Tibial artery (tissue), 4 donors: ENCODE measurements at places on chromosomes 3 and 15.
A peak's percentile ranks its signal among the peaks of the same experiment; 100 is the strongest.

DNA sequence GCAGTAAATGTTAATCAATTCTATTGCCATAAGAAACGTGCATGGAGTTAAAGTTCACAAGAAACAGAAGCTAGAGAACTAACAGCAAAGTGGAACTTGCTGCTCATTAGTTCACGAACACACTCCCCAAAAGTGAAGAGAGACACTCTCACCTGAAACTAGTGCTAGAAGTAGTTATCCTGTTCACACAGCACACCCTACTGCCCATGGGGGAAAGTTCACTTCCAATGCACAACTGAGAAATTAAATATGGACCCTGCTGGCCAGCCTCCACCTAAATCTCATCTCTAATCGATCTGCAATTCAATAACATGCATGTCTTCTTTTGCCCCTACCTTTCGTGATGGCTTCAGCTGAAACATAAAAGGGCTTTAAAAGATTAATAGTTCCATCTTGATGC, 39.4 kb upstream of the FRMD4B start:
- H3K4me3 ChIP-seq: no peak overlapping the region
- DNase-seq: no peak
- no peak overlapping the region for H3K27ac ChIP-seq
- no peaks in the 10 kb centered on the region for H3K36me3 ChIP-seq

- no peak within 1 kb of the TSS for H3K27ac ChIP-seq
- no peak for DNase-seq
- H3K27me3 ChIP-seq: peaks cover 70% of the 10 kb centered on the region
Measured at GRCh38 chr3:42266085-42266484, at the start of gene CCK. TSS of gene CCK (minus strand) at chr3:42266185. CDS start at chr3:42263630, 2,555 bp downstream.

GRCh38 chr3:196012481-196012880, 69.4 kb downstream of the TFRC start:
- no peak overlapping the region for H3K4me3 ChIP-seq
- peaks cover 20% of the 10 kb centered on the region for H3K27me3 ChIP-seq
- no peak overlapping the region for H3K27ac ChIP-seq

DNA sequence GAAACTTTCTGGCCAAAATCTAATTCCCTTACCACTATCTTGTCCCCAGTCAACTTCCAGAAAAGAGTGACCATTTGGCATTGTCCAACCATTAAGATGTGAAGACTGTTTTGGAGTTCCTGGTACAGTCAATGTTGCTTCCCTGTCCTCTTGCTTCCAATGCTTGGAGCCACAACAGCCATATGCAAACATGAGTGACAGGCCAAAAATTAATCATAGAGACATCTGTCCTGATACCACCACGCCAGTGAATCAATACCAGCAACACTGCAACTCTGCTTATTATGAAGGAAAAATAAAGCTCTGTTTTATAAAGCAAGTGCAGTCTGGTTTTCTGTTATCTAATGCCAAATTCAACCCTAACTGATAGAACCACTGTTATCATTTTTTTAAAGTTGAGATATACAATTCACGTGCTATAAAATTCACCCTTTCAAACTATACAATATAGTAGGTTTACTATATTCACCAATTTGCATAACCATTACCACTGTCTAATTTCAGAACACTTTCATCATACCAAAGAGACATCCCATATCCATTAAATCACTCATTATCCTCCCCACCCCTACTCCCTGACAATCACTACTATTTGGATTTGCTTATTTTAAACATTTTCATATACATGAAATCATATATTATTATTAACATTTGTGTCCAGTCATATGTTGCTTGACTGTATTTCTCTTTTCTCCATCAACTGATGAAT, 76.9 kb downstream of the STAG1 start:
- no peak overlapping the region for H3K27ac ChIP-seq
- no peaks in the 10 kb centered on the region for H3K36me3 ChIP-seq
- H3K4me3 ChIP-seq: no peak overlapping the region
- no peak for DNase-seq

GRCh38 chr3:42853739-42854302, 21.9 kb downstream of the CYP8B1 start:
- peaks cover 25% of the 10 kb centered on the region for H3K4me1 ChIP-seq
- no peak overlapping the region for H3K27ac ChIP-seq
- no peaks in the 10 kb centered on the region for H3K27me3 ChIP-seq
- no peaks in the 10 kb centered on the region for H3K36me3 ChIP-seq

DNA sequence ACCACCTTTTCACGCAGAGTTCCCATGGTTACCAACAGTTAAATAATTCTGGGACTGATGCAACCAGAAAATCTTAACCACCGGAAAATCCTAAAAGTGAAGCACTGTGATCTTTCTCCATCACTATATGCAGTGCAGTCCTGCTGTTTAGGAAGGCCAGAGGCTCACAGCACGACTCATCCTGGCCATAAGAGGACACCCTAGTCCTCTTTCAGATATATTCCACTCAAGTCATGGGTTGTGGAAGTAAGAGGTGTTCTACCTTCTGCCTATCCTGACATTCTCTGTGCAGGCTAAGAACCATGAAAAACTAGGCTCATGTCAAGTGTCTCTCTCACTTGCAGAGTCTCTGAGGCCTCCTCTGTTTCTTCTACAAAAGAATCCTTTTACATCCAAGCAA, 67.2 kb downstream of the DHX30 start:
- no peak overlapping the region for H3K27ac ChIP-seq
- H3K4me1 ChIP-seq: no peaks in the 10 kb centered on the region
- no peaks in the 10 kb centered on the region for H3K27me3 ChIP-seq
- no peak for DNase-seq
- no peak overlapping the region for H3K4me3 ChIP-seq

DNA sequence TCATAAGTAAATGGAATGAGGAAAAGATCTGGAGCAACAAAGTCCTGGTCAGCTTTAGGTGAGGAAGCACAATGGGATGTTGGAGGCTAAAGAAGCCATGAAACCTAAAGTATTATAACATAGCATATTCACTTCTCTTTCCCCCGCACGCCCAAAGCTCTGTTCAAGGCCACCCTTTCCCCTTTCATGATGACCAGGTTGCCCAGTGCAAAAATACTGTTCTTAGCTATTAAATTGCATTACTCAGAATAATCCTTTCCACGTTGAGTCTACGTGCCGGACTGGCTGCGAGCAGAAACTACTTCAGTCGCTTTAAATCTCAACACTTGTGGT, 589 bp upstream of the MAPKBP1 start:
- no peak for DNase-seq
- H3K36me3 ChIP-seq: no peaks in the 10 kb centered on the region
- H3K27ac ChIP-seq: peak overlapping the region; percentile 88
- no peaks in the 10 kb centered on the region for H3K4me1 ChIP-seq
- no peaks in the 10 kb centered on the region for H3K27me3 ChIP-seq

- H3K27me3 ChIP-seq: no peaks in the 10 kb centered on the region
- no peak overlapping the region for H3K4me3 ChIP-seq
- peak; percentile 85 for DNase-seq
- peaks cover 39% of the 10 kb centered on the region for H3K4me1 ChIP-seq
- peak overlapping the region; percentile 98 for H3K27ac ChIP-seq
Measured at GRCh38 chr15:90869601-90870353, 1.4 kb downstream of the FURIN start.

DNA sequence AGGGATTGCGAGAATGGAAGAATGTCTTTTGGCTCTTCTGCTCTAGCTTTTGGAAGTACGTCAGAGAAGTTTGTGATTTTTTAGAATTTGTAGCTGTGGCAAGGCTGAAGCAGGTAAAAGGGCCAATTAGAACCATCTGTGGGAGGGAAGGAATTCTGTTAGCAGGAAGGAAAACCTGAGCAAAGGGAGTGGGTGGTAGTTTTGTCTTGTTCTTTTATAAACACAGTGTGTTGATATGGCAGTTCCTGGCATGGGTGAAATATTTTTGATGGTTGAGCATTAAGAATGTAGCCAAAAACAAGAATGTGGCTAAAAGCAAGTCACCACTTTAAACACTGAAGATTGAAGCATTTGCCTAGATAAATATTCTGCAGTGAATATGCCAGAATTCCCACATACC, 23.8 kb downstream of the DAG1 start:
- H3K27ac ChIP-seq: peak overlapping the region; percentile 63
- peaks cover 48% of the 10 kb centered on the region for H3K4me1 ChIP-seq
- H3K4me3 ChIP-seq: no peak overlapping the region

DNA sequence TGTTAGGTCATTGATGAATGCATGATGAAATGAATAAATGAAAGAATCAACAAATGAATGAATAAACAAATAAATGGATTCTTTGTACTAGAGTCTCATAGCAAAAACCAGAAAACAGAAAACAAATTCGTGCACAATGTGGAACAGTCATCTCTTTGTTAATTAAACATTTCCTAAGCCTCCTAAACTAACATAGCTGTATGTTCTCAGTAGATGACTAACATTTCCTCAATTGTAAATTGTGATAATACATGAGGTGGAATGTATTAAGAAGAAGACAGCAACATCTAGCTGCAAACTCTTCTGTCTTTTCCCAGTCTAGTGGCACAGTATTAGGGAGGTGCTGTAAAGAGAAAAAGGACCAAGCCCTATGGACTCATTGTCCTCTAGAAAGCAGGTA, 1021.0 kb downstream of the MCTP2 start:
- H3K4me1 ChIP-seq: no peaks in the 10 kb centered on the region
- H3K36me3 ChIP-seq: no peaks in the 10 kb centered on the region
- H3K4me3 ChIP-seq: no peak overlapping the region

- H3K27me3 ChIP-seq: no peaks in the 10 kb centered on the region
- H3K4me3 ChIP-seq: no peak overlapping the region
- H3K36me3 ChIP-seq: no peaks in the 10 kb centered on the region
- no peaks in the 10 kb centered on the region for H3K4me1 ChIP-seq
- H3K27ac ChIP-seq: no peak overlapping the region
Measured at GRCh38 chr15:55246567-55246966, 43.0 kb downstream of the RAB27A start.

- no peaks in the 10 kb centered on the region for H3K4me1 ChIP-seq
- DNase-seq: no peak
- no peaks in the 10 kb centered on the region for H3K27me3 ChIP-seq
- peaks cover 25% of the 10 kb centered on the region for H3K36me3 ChIP-seq
Measured at GRCh38 chr3:36891701-36892160, 53.1 kb downstream of the TRANK1 start.

DNA sequence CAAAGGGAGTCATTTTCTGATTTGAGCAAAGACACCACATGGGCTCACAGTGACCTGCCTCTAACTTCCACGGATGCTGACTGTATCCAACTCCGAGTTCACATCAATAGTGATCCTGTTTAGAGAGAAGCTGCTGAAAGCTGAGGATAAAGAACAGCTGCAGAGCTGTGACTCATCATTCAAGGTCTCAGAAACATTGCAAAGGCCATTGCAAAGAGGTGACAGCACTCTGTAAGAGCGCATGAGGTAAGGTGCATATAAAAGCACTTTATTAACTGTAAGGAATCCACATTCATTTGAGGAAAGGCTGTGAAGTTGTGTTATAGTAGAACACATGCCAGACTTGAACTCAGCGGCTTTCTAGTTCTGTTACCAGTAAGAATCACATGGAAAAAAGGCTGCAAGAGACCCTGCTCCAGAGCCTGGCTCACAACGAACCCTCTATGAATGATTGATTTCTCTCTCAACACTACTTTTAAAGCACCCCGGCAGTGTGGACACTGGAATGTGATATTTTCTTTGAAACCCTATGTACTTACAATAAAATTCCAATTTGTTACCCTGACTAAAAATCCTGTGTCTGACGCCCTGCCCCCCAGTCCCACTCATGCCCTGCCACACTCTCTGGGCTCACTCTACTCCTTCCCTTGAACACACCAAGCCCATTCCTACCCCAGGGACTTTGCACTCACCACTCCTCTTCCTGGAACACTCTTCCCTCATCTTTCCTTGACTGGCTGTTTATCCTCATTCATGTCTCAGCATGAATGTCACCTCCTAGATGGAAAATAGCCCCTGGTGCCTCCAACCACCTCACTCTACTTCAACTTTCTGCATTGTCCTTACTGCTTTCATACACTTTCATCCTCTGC, 111.2 kb downstream of the LSM3 start:
- no peak overlapping the region for H3K4me3 ChIP-seq
- DNase-seq: no peak
- no peak overlapping the region for H3K27ac ChIP-seq

DNA sequence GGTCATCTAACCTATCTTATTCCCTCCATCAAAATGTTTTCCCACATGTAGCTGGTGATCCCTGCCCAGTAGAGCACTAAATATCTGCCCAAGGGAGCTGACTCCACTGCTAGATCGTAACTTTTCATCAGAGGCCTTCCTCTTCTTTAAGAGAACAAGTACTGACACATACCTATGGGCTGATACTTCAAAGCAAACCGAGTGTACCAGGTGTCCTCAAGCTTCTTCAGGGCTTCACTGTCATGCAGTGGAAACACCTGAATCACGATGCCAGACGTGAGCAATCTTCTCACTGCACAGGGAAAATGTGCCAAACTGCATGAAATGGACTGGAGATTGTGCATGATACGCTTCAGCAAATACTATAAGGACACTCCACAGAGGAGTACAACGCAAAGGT, 41.6 kb downstream of the ANO10 start:
- H3K4me3 ChIP-seq: no peak overlapping the region
- no peak for DNase-seq
- H3K27me3 ChIP-seq: no peaks in the 10 kb centered on the region
- H3K36me3 ChIP-seq: peaks cover 13% of the 10 kb centered on the region
- H3K27ac ChIP-seq: no peak overlapping the region

DNA sequence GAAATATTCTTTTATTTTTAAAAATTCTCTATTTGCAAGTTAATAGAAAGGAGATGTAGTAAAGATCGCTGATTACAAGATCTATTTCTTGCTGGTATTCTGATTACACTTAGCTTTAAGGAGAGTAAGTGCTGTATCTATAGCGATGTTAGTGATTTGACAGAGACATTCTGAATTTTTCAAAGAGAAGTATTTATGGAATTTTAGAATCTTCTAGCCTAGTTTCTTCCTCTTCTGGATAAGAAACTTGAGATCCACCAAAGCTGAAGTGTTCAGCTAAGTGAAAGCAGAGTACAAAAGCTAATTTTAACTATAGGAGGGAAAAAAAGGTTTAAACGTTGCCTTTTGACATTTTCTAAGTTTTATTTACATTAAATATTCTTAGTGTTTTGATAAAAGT, 72.1 kb upstream of the RARB start:
- H3K4me1 ChIP-seq: no peaks in the 10 kb centered on the region
- H3K4me3 ChIP-seq: no peak overlapping the region
- H3K27ac ChIP-seq: no peak overlapping the region

DNA sequence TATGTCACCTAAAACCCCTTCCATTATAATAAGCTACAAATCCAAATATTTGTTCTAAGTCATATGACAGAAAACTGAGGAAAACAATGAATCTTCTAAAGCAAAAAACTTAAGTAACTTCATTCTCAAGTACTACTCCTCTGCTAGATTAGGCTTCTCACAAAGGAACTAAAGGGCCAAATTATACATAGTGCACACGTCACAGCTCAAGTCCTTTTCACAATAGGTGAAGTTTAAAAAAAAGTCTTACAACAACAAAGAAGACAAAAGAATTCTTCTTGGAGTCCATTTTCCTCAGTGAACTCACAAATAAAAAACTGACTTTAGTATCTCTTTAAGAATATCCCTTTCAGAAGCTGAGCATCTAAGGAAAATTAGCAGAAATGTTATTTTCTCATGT, 479.9 kb downstream of the MAGI1 start:
- no peak overlapping the region for H3K27ac ChIP-seq
- DNase-seq: no peak
- H3K27me3 ChIP-seq: no peaks in the 10 kb centered on the region
